ENCODE measurements at places on chromosomes 4 and X.
A peak's percentile ranks its signal among the peaks of the same experiment; 100 is the strongest.

DNA sequence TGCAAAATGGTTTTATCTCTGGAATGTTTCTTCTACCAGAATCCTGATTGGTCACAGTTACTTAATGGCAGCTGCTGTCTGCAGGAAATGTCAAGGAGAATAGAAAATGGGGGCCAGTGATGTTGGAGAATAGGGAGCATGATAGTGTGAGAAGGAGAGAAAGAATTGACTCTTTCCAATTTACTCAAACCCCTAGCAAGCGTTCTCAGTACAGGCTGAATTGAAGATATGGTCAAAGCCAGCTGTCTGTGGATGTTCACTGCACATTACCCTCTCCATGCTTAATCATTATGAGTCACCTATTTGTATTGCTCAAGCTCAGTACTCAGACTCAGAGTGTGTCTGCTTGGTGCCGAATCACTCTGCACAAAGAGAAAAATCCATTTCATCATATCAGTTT, 57.8 kb upstream of the FAM47B start:
- no peak for DNase-seq

DNA sequence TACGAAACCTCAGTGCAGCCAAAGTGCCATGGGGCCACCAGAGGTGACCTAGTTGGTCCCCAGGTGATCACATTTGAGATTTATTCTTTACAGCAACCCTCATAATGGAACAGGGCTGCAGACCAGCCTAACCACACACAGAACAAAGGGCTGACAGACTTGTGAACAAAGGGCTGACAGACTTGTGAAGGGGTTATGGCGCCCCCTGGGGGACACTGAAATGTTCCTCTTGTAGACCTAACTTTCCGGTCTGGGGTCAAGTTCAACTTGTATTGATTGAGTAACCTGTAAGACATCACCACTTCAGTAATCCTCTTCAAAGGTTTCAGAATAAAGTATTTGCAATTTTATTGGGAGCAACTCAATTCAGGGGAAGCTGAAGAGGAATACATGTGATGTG, 175.9 kb upstream of the RPS6KA3 start:
- DNase-seq = peak; percentile 62

- DNase-seq = no peak
These were observed 188.8 kb upstream of the VEGFC start for GRCh38 chr4:176981551-176981950.

DNA sequence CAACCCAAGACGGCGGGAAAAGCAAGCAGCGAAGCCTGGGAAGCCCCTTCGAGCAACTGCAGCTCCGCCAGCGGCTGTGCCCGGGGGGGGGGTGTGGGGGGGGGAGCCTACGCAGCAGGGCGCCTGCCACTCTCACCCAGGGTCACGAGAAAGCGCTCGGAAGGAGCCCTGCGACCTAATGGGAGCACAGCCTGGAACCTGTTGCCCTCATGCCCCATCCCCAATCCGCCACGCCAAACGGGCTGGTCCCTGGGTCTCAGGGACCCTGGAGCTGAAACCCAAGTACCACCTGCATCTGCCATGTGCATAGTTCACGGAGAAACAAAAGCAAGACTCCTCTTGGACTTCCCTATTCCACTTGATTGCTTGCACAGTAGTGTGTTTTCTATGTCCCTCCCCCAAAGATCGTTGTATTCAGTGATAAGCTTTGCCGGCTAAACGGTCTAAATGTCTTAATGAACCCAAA, 359 bp upstream of the GAB3 start:
- DNase-seq = no peak

- no peak for DNase-seq
These were observed 13.8 kb downstream of the GEMIN8 start for GRCh38 chrX:14015941-14016340.
